ENCODE measurements at places on chromosomes 12 and 14. TPM values are rescaled to one million over a fixed set of nuclear protein-coding genes. Genes with fewer than 3 reads are reported as not detected.

Gene CELA1
- total RNA-seq: 1.6 TPM

Gene KRT83
- not detected for total RNA-seq

Gene UBE2N
- 180 TPM for total RNA-seq

Gene OTX2
- total RNA-seq: not detected

Gene STXBP6
- total RNA-seq: not detected

Gene CLMN
- total RNA-seq: 6.8 TPM

Gene MYL6B
- total RNA-seq: 8.9 TPM

GRCh38 chr14:99790201-99790977, 2.8 kb upstream of the EML1 start:
- H3K27ac ChIP-seq: no peak overlapping the region
- no peaks in the 10 kb centered on the region for H3K27me3 ChIP-seq
- no peak overlapping the region for H3K4me3 ChIP-seq
- DNase-seq: no peak
- peaks cover 4% of the 10 kb centered on the region for H3K4me1 ChIP-seq
- no peaks in the 10 kb centered on the region for H3K36me3 ChIP-seq

GRCh38 chr12:15756822-15757221, 32.4 kb downstream of the EPS8 start:
- H3K4me3 ChIP-seq: no peak overlapping the region
- no peak overlapping the region for H3K27ac ChIP-seq
- no peaks in the 10 kb centered on the region for H3K27me3 ChIP-seq
- no peaks in the 10 kb centered on the region for H3K4me1 ChIP-seq
- DNase-seq: no peak

DNA sequence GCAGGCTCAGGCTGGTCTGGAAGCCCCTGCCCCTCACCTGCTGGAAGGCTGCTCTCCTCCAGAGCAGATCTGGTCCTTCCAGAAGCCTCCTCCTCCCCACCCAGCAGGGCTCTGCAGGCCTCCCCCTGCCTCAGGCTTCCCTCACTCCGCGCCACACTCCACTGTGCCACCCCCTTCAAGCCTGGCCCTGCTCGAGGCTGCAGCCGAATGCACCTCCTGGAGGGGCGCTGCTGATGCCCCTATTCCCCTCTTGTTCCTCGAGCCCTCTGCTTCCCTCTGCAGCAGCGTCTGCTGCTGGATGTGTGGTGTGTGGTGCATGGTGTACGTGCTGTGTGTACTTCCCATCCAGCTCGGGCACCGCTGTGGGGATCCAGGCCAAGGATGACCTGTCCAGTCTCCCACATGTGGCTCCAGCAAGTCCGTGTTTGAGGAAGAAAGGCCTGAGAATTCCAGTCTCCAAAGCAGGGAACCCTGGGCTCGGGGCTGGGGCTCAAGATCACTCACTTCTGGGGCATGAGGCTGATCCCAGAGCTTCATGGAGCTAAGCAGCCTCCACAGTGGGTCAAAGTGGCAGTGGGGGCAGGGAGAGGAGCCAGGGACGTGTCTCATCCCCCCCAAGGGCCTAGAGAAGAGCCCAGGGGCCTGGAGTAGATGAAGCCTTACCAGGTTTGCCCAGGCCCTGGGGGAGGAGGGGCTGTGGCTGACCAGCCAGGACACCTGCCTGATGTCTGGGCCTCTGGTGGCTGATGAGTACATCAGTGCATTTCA, 136.0 kb upstream of the C14orf180 start:
- H3K36me3 ChIP-seq: no peaks in the 10 kb centered on the region
- no peak for DNase-seq
- no peak overlapping the region for H3K27ac ChIP-seq
- no peaks in the 10 kb centered on the region for H3K4me1 ChIP-seq
- H3K27me3 ChIP-seq: no peaks in the 10 kb centered on the region

DNA sequence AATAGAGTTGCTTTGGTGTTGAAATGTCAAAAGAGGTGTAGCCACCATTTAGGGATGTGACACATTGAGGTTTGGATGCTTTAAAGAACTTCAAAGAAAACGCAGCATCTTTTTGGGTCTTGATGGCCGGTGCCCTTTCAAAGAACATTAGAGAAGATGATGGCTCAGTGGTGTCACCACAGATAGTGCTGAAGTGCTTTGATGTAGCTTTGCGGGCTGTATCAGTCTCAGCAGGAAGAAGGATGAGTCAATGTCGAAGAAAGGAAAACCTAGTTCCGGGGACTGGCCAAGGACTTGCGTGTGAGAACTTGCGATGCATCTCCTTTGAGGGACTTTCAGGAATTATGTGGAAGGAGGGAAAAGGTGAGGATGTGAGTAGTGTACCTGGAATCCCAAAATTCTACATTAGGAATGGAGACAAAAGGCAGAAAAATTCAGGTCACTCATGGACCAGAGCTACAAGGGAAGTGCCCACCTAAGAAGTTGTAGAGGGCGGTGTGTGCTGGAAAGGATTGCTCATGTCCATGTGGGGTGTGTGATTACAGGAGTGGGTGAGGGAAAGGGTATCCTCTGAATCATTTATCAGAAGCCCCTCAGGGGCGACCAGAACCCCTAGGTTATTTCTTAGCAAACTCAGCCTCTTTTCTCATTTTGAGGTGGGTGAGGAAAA, 39.7 kb upstream of the GZMB start:
- H3K4me1 ChIP-seq: peaks cover 30% of the 10 kb centered on the region
- no peaks in the 10 kb centered on the region for H3K36me3 ChIP-seq
- peak overlapping the region; percentile 49 for H3K4me3 ChIP-seq
- H3K27me3 ChIP-seq: no peaks in the 10 kb centered on the region
- H3K27ac ChIP-seq: peak overlapping the region; percentile 51

Gene AVPR1A
- not detected for total RNA-seq

- H3K4me3 ChIP-seq: no peak overlapping the region
- H3K36me3 ChIP-seq: no peaks in the 10 kb centered on the region
- no peaks in the 10 kb centered on the region for H3K27me3 ChIP-seq
- H3K27ac ChIP-seq: no peak overlapping the region
These were observed 15.3 kb upstream of the MYF6 start for GRCh38 chr12:80692114-80692513.

DNA sequence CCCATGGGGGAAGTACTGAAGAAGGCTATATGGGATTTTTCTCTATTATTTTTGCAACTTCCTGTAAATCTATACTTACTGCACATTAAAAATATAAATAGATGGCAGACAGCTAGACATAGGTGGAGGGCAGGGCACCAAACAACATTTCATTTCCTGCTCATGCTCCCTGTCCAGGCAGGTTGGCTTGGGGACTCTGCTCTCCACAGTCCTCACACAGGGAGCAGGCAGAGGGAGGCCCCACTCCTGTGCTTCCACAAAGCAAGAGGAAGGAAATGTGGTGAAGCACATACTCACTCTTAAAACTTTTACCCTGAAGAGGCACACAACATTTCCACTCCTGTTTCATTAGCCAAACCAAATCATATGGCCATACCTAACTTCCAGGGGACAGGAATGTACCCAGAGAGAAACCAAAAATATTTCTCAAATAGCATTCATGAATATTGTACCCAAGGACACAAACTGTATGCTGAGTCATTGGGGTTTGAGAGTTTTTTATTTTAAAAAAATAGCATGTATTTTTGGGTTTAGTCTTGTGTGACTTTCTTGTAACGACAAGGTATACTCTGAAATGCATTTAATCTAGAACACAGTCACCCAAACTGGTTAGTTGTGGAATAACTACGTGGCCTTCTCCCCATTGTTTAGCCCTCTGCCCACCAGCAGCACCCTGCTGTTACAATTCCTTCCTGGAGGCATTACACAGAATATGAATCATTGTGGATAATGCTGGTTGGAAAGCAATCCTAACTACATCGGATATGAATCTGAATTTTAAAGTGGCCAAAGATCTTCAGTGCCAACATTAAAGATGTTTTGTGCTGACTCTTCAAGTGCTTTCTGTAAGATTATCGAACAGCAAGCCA, 40.9 kb downstream of the RTN1 start:
- no peaks in the 10 kb centered on the region for H3K36me3 ChIP-seq
- H3K27ac ChIP-seq: no peak overlapping the region
- no peaks in the 10 kb centered on the region for H3K4me1 ChIP-seq
- no peaks in the 10 kb centered on the region for H3K27me3 ChIP-seq
- no peak for DNase-seq

- H3K27ac ChIP-seq: no peak overlapping the region
- no peaks in the 10 kb centered on the region for H3K36me3 ChIP-seq
- H3K4me3 ChIP-seq: no peak overlapping the region
- DNase-seq: no peak
- no peaks in the 10 kb centered on the region for H3K4me1 ChIP-seq
These were observed 270.8 kb upstream of the RGS6 start for GRCh38 chr14:71661441-71661840.

Gene IFNG-AS1
- total RNA-seq: 1.8 TPM

DNA sequence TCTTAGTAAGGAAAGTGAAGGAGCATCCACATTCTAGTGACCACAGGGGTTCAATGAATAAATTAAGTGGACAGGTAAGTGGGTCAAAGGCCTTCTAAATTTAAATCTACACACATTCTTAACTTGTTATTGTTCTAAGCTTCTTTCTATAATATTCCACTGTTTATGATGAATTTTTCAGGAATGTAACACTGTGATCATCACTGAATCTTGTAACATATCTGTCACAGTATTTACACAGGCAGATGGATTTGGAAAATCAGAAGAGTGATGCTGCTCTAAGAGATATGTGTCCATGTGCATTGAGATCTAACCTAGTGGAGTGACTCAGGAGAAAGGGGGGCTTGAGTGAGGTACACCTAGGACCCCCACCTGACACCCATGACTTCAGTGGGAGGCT, 115.4 kb upstream of the OVCH1 start:
- H3K4me1 ChIP-seq: no peaks in the 10 kb centered on the region
- H3K27ac ChIP-seq: no peak overlapping the region
- H3K4me3 ChIP-seq: no peak overlapping the region
- H3K36me3 ChIP-seq: no peaks in the 10 kb centered on the region
- H3K27me3 ChIP-seq: no peaks in the 10 kb centered on the region

Gene SERPINA10
- not detected for total RNA-seq

Gene C12orf54
- total RNA-seq: not detected

- H3K4me3 ChIP-seq: no peak overlapping the region
- H3K4me1 ChIP-seq: no peaks in the 10 kb centered on the region
- H3K27ac ChIP-seq: no peak overlapping the region
- no peak for DNase-seq
- no peaks in the 10 kb centered on the region for H3K27me3 ChIP-seq
- H3K36me3 ChIP-seq: no peaks in the 10 kb centered on the region
These were observed 10.9 kb upstream of the LGMN start for GRCh38 chr14:92759300-92759678.

GRCh38 chr12:42473130-42473529, 116.4 kb downstream of the PRICKLE1 start:
- H3K4me3 ChIP-seq: no peak overlapping the region
- no peak overlapping the region for H3K27ac ChIP-seq
- no peaks in the 10 kb centered on the region for H3K27me3 ChIP-seq
- DNase-seq: no peak

- peaks cover 6% of the 10 kb centered on the region for H3K4me1 ChIP-seq
- DNase-seq: peak; percentile 75
- peak overlapping the region; percentile 66 for H3K27ac ChIP-seq
- H3K27me3 ChIP-seq: no peaks in the 10 kb centered on the region
These were observed 19.1 kb upstream of the DHRS7 start for GRCh38 chr14:60184146-60184904.

Gene SERPINA6
- total RNA-seq: not detected

- DNase-seq: no peak
- H3K4me1 ChIP-seq: no peaks in the 10 kb centered on the region
- no peak overlapping the region for H3K27ac ChIP-seq
- no peaks in the 10 kb centered on the region for H3K27me3 ChIP-seq
These were observed 363.4 kb downstream of the NUAK1 start for GRCh38 chr12:105775343-105775742.

- DNase-seq: no peak
- H3K4me3 ChIP-seq: no peak overlapping the region
- no peaks in the 10 kb centered on the region for H3K36me3 ChIP-seq
- H3K27me3 ChIP-seq: no peaks in the 10 kb centered on the region
These were observed 63.2 kb upstream of the SLC24A4 start for GRCh38 chr14:92259613-92260357.

Gene PPP1R1A
- not detected for total RNA-seq

DNA sequence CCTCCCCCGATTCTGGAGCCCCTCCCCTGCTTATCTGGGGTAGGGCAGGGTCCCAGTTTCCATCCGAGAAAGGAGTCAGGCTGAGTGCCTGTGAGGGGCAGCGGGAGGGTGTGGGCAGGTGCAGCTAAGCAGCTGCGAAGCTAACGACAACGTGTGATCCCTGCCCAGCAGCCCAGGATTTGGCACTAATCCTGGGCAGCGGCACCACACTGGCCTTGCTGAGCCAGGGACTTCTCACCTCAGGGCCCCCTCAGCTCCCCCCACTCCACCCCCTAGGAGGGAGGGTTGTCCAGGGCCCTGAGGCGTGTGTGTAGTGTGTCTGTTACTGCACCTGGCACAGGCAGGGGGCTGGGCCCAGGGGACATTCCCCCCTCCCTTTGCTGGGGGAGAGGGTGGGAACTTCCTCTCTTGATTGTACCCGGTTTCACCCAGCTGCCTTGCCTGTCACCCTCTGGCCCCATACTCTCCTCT, 1.8 kb downstream of the SMIM41 start:
- DNase-seq: no peak
- no peak overlapping the region for H3K4me3 ChIP-seq
- H3K27me3 ChIP-seq: no peaks in the 10 kb centered on the region
- no peak overlapping the region for H3K27ac ChIP-seq
- peaks cover 12% of the 10 kb centered on the region for H3K4me1 ChIP-seq
- peaks cover 6% of the 10 kb centered on the region for H3K36me3 ChIP-seq

GRCh38 chr14:105411017-105411941, 8.3 kb upstream of the MTA1 start:
- no peak overlapping the region for H3K27ac ChIP-seq
- H3K4me3 ChIP-seq: no peak overlapping the region
- no peak for DNase-seq
- no peaks in the 10 kb centered on the region for H3K36me3 ChIP-seq
- peaks cover 12% of the 10 kb centered on the region for H3K27me3 ChIP-seq
- H3K4me1 ChIP-seq: peaks cover 15% of the 10 kb centered on the region

DNA sequence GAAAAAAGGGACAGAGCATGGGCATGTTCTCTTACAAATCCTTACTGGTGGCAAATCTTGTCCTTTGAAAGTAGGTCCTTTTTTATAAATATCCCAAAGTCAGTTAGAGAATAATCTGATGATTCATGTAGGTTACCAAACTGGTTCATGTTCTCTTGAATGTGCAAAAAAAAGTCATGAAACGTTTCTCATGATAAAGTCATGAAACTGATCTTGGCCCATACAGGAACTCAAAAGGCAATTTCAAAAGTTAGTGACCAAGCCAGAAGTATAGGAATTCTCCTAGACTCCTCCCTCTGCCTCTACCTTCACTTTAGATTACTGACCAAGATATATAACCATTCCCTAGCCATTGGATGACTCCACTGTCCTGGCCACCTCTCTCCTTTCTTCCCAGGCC, 27.3 kb upstream of the SPTSSA start:
- DNase-seq: no peak
- no peak overlapping the region for H3K4me3 ChIP-seq
